Right renal cortex interstitium (tissue), 3 donors: ENCODE measurements at places on chromosomes 5 and 9.

DNA sequence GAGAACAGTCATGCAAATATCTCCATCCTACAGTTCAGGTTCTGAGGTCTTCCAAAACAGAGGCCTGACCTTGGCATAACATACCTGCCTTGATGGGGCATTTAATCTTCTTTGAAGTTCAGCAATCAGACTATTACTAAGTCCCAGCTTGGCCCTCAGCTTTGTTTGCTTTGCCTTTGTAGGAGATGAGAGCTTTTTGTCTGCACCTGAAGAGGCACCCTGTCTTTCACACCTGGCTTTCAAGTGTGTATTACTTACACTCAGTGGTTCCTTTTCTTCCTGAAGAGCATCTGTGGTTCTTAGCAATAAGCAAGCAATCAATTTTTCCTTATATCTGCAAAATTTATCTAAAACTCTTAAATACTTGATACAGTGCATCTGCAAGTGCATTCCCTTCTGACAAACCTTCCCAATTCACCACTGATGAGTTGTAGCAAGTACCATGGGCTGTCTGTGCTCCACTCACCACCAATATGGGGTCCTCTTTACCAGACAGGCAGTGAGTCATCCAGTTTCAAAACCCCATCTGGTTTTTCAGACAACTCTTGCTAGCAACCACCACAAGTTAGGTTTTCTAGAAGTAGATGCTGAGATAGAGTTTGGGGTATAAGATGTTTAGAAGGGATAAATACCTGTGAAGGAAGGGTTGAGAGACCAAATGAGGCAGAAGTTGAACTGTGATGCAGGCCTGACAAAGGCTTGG, 100.2 kb downstream of the HINT1 start:
- no peak for DNase-seq

- no peak for DNase-seq
Measured at GRCh38 chr5:81181576-81182316, 51.4 kb upstream of the CKMT2 start.

DNA sequence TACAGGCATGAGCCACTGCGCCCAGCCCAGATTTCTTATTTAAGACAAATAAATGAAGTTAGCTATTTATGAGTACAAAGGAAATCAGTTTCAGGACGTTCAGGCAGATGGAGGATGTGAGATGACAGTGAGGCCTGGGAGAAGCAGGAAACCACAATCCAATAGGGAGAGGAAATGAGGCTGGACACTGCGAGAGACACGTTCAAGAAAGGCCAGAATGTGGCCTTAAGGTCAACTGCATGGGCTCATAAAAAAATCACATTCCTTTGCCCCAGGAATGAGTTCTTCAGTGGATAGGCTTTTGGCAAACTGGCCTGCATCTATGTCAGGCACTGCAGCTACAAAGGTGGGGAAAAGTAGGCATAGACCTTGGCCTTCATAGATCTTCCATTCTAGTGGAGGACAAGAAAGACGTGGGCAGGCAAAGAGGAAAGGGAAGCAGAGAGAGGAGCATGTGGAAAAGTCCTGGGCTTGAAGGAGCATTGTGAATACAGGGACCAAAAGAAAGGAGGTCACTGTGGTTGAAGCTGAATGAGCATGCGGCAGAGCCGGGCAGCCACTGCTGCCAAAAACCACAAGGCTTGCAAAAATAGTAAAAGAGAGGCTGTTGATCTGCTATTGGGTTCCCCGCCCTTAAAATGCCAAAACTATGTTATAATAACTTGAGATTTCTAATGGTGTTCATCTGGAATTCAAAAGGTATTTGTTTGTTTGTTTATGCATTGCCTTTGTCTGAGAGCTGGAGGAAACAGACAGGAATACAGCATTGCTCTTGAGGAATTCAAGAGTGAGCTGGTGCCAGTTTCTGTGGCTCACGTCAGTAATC, 133.0 kb downstream of the GNA14 start:
- DNase-seq = no peak

- DNase-seq = no peak
Measured at GRCh38 chr9:126861707-126862103, 1.3 kb downstream of the ZBTB34 start.

DNA sequence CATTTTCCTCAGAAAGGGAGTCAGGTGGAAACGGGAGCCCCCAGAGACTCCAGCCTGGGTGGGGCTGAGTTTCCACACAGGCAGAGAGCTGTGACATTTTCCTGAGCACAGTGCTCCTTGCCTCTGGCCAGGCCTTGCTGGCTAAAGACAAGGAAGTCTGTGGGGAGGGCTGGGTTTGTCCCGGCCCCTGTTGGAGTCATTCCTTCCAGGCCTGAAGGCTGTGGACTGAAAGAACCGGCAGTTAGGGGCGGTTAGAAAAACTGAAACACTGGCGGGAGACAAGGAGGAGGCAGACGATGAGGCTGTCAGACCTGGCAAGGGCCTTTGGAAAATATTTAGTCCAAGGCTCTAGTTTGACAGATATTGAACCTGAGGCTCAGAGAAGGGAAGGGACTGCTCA, 29.9 kb downstream of the COL15A1 start:
- no peak for DNase-seq

DNA sequence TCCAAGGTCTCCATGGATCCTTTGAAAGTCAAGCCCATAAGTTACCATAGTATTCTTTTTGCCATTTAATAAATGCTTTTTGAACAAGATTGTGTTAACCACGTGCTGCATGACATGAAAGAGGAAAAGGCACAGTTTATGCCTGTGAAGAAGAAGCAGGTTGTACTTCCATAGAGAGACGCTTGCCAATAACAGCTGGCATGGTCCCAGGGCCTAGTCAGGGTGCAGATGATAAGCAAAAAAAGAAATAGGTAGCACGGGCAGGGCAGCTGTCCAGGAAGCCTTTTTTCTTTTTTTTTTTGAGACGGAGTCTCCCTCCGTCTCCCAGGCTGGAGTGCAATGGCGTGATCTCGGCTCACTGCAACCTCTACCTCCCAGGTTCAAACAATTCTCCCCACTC, 71.8 kb upstream of the CLINT1 start:
- no peak for DNase-seq

DNA sequence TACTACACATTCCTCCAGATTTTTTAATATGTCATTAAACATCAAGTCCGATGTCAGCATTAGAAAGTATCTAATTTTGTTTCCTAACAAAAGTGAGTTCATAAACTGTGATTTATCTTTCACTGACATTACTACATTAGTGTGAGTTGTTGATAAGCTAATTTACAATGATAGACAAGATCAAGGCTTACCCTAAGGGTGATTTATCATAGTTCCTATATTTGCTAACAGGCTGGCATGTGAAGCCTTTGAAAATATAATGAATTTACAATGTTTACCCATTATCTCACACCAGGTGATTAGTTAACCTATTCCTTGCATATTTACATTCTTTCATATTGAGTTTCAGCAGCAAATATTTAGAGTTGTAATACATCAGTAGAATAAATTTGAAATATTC, 1096.9 kb upstream of the NUDT12 start:
- DNase-seq = no peak

- DNase-seq = no peak
Measured at GRCh38 chr5:138869763-138870500, 5.2 kb downstream of the LRRTM2 start.

GRCh38 chr5:124262991-124263571, 483.4 kb downstream of the ZNF608 start:
- no peak for DNase-seq

GRCh38 chr5:148224117-148224742, 14.1 kb upstream of the MARCOL start:
- no peak for DNase-seq

DNA sequence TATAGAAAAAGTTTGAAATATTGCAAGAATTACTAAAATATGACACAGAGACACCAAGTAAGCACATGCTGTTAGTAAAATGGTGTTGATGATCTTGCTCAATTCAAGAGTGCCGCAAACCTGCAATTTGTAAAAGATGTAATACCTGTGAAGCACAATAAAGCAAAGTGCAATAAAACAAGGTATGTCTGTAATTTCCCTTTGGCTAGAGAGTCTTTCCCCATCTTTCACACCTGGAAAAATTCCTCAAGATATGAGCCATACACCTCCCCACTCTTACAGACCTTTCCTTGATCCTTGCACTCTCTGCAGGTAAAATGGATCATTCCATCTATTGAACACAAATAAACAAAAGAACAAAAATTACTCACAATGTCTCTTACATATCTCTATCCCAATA, 597.8 kb downstream of the EFNA5 start:
- DNase-seq = no peak

DNA sequence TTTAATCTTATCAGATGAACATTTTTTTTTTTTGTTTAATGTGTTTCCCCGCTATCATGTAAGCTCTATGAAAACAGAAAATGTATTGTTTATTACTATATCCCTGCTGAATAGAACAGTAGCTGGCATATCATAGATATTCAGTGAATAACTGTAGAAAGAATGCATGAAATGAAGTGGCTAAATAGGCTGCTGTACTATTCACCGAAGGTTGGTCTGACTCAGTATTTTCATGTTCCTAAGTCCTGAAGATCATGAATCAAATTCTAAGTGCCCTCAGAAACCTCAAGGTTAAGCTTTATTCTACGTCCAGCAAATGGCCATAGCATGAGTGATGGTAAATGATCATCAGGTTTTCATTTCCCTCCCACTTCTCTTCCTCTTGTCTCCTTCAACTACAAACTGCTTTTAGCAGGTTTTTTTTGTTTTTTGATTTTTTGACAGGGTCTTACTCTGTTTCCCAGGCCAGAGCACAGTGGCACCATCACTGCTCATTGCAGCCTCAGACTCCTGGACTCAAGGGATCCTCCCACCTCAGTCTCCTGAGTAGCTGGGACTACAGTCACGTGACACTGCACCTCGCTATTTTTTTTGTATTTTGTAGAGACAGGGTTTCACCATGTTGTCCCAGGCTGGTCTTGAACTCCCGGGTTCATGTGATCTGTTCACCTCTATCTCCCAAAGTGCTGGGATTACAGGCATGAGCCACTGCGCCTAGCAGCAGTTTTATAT, 19.1 kb upstream of the ZFAND5 start:
- no peak for DNase-seq

DNA sequence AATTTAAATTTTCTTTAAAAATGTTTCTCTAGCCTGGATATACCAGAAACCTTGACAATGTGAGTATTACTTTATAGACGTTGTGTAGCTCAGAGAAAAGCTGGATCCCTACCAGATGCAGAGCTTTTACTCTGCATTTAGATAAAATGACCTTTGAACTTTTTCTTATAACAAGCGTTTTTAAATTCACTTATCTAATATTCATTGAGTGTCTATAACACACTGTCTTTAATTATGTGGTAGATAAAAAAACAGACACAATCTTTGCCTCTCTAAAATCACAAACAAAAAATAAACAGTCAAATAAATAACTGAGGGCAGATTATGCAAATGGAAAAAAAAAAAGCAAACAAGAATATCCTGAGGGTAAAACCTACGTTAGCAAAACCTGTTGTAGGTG, 773.6 kb downstream of the CDH12 start:
- DNase-seq = no peak

- DNase-seq = no peak
Measured at GRCh38 chr9:1052365-1053281, 2.5 kb downstream of the DMRT2 start.

GRCh38 chr9:128247226-128247803, 28.5 kb downstream of the GOLGA2 start:
- DNase-seq = no peak

DNA sequence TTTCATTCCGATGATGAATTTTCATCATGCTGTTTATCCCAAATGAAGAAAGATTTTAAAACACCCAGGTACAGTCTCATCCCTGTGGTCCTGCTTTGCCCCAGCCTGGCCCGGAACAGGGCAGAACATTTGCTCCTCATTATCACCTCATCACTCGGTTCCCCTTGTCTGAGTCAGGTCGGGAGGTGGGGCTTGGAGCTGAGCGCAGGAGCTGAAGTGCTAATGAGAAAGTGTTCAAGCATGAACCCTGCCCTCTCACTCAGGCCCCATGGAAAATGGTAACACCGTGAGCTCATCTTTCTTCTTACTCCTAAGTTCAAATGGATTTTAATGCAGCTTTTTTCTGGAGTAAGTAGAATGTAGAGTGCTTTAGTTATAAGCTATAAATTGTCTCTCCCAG, 466.2 kb downstream of the KDM4C start:
- DNase-seq = peak; percentile 16

DNA sequence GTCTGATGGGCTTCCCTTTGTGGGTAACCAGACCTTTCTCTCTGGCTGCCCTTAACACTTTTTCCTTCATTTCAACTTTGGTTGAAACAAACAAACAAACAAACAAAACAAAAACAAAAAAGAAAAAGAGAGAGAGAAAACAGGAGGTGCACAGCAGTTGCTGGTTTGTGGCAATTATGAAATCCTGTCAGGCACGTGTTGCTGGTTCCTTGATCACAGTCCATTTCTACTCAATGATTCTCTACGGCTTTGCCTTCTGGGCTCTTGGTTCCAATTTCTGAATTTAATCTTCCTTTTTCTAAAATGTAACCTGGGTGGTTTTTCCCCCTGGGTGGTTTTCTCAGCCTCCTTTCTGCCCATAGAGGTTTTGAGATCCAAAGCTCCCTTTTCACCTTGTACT, 17.8 kb upstream of the PANK3 start:
- DNase-seq = no peak

DNA sequence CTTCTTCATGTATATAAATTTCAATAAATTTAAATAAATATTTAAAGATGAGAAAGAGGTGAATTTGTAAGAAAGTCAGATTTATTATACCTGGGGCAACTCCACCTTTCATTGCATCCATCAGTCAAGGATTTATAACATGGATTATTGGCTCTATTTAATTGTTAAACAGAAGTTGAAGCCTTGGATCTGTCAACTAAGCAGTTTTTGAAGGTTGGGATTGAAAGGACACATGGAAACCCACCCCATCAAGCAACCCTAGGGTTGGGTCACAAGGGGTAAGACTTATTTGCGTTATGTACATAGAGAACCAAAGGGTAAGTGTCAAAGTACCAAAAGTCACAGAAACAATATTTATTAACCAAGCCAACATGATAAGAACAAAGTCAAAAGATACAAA, 342.5 kb downstream of the ELAVL2 start:
- no peak for DNase-seq

- no peak for DNase-seq
Measured at GRCh38 chr5:22295832-22296231, 557.3 kb downstream of the CDH12 start.

DNA sequence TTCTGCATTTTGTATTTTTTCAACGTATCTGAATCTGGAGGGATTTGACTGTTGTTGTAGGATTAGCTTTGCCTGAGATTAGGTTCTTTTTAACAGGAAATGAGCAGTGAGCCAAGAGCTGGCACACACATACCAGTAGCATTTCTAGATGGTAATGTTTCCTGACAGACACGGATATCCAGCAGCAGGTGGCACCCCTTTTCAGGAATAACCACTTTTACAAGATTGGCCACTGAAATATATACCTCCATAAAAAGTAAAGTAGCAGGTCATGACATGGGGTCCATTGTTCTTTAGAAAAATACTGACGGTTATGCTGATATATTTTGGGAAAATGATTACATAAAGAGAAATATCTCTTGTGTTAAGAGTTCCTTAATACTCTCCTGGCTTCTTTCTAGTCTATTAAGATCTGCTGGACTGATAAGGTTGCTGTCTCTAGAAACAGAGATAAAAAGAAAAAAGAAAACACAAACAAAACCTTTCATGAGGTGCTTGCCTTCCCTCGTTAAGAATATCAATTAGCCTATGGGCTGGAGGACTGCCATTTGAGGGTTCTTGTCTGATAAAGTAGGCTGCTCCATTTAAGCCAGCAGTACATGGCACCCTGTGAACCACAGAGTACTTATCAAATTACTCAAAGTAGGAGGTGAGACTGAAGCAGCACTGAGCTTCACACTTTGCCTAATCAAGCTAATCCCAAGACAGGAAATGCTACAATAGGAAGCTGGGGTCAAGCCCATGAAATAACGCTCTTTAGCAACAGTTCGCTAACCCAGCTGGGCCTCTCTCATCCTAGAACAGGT, 101.6 kb upstream of the PCA3 start:
- no peak for DNase-seq
